ENCODE measurements at places on chromosomes 3 and 15.

DNA sequence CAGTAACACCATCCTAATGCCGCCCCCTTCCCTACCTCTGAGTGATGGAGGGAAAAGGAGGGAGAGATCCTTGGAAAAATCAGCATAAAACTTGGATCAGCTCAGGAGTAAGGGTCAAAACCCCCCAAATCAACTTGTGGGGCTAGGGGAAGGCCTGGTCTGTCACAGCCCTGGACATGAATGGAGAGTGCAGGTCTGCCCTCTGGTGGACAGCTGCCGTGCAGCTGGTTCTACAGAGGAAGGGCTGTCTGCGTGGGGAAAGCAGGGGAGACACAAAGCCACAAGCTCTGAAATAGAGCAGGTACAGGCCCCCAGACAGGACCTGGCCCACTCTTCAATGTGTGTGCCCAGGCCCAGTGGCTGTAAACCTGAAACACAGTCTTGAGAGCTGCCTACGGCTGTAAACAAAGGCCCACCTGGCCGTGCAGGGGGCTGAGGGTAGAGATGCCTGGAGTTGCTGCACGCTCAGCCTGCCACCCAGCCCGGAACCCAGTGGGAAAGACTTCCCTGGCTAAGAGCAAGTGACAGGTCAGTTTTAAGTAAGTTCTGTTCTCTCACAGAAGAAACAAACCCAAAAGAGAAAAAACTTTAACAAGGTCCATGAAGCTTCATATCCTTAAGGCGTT, 16.4 kb downstream of the CLK3 start:
- peak; percentile 53 for DNase-seq

- no peak for DNase-seq
Measured at GRCh38 chr3:44562147-44562546, 7.2 kb downstream of the ZKSCAN7 start.

- no peak for DNase-seq
Measured at GRCh38 chr3:56303487-56303886, 164.8 kb downstream of the ERC2 start.

DNA sequence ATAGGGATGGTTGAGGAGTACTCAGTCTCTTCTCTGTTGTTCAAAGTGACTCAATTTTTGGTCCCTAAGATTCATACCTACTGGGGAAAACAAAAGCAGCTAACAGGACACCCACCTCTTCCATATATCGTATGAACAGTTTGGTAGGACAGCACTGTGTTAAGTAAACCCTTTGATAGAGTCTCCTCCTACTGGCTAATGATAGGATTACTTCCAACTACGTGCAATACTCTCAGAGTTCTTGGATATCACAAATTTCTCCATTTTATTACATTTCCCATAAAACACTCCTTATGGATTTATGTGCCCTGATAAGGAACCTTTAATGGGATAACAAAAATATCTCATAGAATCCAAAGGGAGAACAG, 200.2 kb upstream of the GOLGA6L4 start:
- no peak for DNase-seq

DNA sequence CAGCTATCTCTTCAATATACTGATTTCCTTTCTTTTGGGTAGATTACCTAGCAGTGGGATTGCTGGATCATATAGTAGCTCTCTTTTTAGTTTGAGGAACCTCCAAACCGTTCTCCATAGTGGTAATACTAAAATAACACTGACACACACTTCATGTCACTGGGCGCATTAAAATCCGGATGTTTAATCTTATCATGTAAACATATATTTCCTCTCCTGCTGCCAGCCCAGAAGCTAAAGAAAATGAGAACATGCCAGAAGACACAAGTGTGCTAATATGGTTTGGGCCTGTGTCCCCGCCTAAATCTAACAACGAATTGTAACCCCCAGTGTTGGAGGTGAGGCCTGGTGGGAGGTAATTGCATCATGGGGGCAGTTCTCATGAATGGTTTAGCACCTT, 23.6 kb upstream of the KCNMB2 start:
- no peak for DNase-seq

- DNase-seq: no peak
Measured at GRCh38 chr15:70792171-70792573, 28.8 kb upstream of the UACA start.

- DNase-seq: no peak
Measured at GRCh38 chr3:170719300-170719699, 133.4 kb upstream of the SLC7A14 start.

- DNase-seq: no peak
Measured at GRCh38 chr15:80151148-80151547, 1.7 kb upstream of the FAH start.

DNA sequence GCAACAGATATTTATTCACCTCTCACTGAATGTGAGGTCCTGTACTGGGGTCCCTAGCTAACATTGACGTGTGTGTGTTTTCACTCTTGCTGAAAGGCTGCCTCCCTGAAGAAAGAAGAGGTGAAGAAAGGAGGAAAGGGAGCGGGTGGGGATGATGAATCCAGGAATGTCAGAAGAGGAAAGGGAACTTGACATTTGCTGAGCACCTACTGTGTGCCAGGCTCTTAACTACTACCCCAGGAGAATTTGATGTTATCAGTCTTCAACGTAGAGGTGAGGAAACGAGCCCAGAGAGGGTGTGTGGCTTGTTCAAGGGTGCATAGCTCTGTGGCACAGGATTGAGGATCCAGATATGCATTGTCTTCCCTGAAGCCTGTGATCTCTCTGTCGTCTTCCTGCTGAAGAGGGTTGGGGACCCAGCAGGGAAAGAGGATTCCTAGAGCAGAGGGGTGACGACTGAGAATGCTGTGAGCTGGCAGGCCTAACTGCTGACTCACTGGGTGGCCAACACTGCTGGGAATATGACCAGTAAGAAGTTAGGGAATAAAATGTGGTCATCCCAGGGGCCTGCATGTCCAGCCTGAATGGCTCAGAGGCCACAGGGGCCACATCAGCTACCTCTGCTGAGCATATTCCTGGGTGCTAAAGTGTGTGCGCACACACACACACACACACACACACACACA, 6.6 kb upstream of the ATP2B2 start:
- DNase-seq: no peak

DNA sequence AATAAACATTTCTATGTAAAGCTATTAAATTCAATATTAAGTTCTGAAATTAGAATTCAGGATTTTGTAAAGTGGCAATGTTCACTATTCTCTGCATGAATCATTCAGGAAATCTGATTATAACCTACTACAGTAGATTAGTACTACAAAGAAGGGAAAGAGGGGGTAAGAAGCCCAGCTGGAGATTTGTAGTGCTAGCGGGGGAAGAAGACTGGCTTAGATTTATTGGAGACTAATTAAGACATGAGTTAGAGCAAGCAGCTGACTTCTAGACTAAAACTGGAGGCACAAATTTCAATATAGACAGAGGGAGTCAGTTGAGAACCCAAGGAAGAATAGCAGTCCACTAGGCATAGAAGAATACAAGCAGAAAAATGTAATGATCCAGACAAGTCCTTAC, 55.8 kb upstream of the SETMAR start:
- no peak for DNase-seq

GRCh38 chr3:123642182-123642956, 57.5 kb upstream of the HACD2 start:
- DNase-seq: peak; percentile 37

DNA sequence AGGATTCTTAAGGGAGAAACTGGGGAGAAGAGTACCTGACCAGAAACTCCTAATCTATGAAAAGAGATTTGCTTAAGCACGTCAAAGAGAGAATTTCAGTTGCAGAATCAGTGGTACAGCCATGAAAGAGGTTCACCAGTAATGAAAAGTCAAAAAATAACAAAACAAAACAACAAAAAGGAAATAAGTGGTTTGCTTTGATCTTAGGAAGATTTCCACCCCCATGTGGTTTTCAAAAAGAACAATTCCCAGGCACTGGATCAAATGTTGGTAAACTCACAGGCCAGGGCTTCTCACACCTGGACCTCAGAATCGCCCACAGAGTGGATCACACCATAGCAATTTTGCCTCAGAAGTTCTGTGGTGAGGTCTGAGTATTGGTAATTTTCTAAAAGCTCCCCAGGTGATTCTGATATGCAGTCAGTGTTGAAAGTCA, 67.5 kb downstream of the TMEM39A start:
- no peak for DNase-seq

GRCh38 chr15:67185621-67186225, 68.7 kb downstream of the AAGAB start:
- no peak for DNase-seq

- DNase-seq: no peak
Measured at GRCh38 chr3:158465074-158465473, 105.9 kb upstream of the MLF1 start.

- peak; percentile 10 for DNase-seq
Measured at GRCh38 chr15:80265021-80265420, 13.0 kb upstream of the CTXND1 start.

DNA sequence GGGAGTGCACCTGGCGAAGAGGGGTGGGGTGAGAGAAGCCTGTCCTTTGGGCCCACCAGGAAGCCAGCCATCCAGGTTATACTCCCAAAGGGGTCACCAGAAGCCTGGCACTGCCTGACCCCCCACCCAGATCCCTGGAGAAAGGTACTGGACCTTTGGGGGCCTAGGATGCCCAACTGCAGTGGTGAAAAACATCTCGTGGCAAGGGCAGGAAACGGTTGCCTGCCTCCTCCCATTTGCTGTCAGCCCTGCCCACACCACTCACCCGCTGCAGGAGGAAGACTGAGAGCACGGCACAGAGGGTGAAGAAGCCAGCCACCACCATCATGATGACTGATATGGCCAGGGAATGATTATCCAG, 2.2 kb upstream of the ULK3 start:
- DNase-seq: peak; percentile 39

- no peak for DNase-seq
Measured at GRCh38 chr3:98587654-98588053, 5.8 kb downstream of the CPOX start.

DNA sequence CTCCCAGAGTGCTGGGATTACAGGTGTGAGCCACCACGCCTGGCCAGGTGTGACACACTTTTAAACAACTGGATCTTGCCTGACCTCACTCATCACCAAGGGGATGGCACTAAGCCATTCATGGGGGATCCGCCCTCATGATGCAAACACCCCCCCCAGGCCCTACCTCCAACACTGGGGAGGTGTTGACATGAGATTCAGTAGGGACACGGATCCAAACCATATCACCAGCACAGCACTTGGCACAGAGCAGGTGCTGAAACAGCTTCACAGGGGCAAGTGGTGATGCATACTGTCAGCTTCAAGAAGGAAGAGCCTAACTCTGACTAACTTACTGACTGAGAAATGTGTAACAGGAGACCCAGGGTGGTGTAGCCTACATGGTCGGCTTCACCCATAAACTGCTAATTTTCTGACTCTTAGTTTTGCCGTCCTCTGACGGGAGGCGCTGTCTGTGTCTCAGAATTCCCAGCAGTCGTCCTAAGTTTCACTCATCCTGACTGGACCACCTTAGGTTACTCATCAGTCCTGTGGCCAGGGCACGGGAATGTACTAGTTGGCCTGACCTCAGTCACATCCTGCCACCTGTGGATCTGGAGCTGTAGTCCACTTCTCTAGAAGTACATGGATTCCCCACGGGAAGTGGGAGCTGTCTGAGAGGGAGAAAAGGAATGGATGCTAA, 81.9 kb upstream of the PLXNA1 start:
- DNase-seq: no peak

GRCh38 chr3:134579141-134579665, 71.6 kb downstream of the KY start:
- no peak for DNase-seq

- no peak for DNase-seq
Measured at GRCh38 chr3:108036984-108037741, 53.7 kb downstream of the CD47 start.

DNA sequence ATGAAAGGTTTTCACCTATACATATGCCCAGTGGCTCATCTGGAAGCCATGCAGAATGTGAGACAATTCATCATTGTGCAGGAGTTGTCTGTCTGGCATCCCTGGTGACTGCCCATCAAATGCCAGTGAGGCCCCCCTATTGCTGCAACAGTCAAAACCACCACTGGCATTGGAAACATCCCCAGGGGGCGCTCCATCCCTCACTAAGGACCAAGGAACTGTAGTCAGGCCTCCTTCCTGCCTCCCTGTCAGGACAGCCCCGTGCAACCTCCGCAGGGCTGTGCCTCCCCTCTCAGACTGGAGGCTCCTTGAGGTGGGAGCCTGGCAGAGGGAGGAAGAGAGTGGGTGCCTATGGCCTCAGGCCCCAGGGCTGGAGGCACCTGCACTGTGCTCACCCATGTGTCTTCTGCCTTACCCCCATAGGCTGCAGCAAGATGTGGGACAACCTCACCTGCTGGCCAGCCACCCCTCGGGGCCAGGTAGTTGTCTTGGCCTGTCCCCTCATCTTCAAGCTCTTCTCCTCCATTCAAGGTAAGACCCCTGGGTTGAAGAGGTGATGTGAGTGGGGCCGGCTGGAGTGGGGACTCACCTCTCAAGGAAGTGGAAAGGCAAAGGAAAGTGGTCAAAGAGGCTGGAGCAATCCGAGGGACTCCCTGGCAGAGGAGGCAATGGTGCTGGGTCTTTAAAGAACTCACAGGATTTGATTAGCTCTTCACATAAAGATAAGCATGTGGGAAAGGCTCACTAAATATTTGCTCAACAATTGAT, 16.5 kb downstream of the VIPR1 start:
- no peak for DNase-seq

DNA sequence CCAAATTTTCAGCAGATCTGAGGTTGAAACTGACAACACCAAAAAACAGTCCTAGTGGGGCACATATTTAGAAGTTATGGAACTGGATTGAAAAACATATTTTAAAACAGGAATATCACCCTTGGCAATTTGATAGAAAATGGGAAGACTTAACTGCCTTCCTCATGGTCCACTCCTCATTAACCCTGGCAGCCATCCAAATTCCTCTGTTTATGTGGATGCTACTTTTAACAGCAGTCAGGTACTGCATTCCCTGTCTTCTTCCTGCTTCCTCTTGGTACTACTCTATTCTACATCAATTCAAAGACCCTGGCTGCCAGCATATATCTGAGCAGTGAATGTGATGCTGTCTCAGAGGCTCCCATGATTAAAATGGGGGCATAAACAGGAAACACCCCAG, 54.3 kb downstream of the PDE8A start:
- no peak for DNase-seq

DNA sequence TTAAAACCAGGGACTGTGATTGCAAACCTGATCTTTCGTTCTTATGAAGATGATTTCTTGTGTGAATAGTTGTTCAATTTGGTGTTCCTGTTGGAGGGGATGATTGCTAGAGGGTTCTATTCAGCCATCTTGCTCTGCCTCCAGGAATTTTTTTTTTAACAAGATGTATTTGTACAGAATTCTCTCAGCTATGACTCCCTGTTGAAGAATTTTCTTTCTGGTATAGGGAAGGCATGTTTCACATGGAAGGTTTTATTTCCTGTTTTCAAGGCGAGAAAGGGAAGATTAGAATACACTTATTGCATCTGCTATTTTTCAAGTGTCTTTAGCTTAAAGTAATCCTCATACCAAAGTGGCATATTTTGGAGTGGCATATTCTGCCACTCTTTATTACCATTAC, 5.6 kb upstream of the LRRC34 start:
- no peak for DNase-seq

DNA sequence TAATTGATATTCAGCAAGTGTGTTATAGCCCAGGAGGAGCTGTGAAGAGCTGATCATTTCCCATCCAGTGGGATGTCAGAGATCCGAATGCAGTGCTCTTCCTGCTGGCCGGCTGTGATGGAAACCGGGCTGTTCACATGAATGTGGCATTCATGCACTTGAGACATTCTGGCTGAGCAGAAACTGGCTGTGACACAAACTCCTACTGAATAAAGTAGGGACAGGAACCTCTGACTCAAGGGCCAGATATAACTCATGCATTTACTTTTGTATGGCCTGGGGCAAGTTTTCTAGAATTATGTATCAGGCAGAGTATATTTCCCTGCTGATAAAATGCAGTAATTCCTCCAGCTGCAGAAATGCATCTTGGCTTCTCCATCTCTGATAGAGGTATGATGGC, 83.4 kb upstream of the FAM3D start:
- no peak for DNase-seq
